ENCODE measurements at places on chromosomes 5 and 9. TPM values are rescaled to one million over a fixed set of nuclear protein-coding genes. Genes with fewer than 3 reads are reported as not detected.

Gene PFN3
- not detected for total RNA-seq

Gene BTNL8
- total RNA-seq = 0.19 TPM

Gene SCGB3A2
- total RNA-seq = not detected

Gene DNAH5
- total RNA-seq = 16.4 TPM

Gene SRA1
- 31.3 TPM for total RNA-seq

Gene GTF2H2C
- 36.6 TPM for total RNA-seq

Gene SPATA31D1
- total RNA-seq = not detected

DNA sequence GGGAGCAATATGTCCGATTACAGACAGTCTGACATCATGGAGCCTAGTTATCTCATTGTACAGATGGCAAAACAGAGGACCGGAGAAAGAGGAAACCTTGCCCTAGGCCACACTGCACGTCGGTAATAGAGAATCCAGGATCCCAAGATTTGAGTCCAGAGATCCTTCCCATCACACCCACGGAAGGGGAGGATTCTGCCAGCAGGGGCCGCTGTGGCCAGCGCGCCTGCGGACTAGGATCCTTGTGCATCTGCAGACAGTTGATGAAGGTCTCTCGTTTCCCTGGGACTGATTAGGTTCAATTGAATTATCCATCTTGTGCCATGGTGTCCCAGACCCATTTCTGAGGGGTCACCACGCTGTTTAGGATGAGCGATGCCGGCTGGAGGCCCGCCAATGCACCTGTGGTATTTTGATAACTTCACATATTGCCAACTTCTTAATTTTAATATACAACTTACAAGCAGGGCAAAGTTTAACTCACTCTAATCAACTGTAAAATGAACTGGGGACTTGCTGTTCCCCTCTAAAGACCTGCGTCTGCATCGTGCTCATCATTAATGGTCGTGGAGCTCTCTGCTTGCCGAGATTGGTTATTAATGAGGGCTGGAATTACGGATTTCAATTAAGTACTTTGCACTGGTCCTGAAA, 592.7 kb upstream of the BRINP1 start:
- DNase-seq = peak; percentile 51

DNA sequence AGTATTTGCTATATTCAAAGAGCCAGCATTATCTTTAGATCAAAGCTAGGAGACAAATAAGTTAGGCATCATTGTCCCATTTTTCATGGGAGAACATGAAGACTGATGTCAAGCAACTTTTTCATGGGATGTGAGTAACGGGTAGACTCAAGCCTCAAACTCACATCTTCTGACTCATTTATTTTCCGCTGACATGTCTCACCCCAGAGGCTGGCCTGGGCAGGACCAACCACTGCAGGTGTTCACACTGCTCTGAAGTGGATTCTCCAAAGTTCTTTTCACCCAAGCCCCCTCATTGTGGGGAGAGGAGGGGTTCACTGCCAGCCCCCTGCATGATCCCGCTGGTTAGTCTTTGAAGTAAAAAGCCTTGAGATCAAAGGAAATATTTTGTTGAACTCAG, 34.9 kb upstream of the BASP1 start:
- no peak for DNase-seq

DNA sequence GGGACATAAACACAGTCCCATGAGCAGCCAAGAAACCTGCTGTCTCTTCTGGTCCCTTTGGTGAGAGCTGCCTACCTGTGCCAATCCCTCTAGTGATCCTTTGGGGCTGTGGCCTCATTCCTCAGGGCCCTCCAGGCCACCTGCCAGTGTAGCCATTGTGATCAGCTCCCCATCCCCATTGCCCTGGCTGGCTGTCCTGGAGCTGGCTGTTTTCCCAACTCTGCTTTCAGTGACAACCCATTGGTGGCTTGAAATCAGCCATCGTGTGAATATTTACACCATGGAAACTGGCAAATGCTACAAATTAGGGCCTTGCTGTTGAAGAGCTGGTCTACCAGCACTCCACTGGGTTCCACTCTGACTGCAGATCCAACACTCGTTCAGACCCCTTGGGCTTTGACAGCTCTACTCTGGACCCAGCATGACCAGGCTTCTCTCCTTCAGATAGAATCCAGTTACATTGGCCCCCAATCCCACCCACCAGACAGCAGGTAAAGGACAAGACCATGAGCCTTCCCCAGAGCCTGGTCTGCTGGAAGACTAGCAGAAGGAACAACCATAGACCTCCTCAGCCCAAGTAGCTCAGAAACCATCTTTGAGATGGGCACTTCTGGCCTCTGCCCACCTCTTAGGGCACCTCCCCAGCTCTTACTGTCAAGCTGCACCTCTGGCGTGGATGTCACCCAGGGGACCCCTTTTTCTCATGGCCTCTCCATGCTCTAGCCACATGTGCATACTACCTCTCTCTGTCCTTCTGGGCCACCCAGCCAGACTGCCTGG, 69.2 kb upstream of the NEK6 start:
- DNase-seq = no peak

GRCh38 chr5:76337953-76338451, 65.1 kb upstream of the IQGAP2 start:
- peak; percentile 78 for DNase-seq

- no peak for DNase-seq
These were observed 13.0 kb upstream of the NR5A1 start for GRCh38 chr9:124520206-124520596.

DNA sequence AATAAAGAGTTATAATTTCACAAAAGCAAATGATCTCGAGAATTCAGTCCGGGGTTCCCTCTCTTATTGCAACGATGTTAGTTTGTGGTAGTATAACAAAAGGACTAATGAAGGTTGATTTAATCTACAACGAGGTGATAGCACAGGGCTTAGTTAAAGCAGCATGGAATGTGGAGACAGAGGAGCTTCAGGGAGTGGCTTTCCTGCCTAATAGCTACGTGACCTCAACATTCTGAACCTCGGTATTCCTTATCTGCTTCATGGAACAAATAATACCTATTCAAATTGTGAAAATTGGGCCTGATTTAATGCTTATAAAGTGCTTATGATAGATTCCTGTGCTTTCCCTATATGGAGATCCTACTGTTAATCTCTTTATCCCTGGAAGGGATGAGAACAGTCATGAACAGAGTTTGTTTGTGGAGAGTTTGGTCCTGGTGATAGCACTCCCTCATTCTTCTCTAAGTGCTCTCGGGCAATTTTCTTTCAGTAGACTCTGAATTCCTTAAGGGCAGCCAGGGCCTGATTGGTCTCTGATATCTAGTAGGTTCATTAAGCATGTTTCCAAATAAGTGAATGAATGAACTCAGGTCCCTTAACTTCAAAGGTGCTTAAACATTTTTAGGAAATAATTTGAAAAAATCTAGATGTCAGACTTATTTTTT, 104.1 kb upstream of the TUT7 start:
- DNase-seq = no peak

GRCh38 chr5:151751091-151751490, 7.3 kb downstream of the ATOX1 start:
- no peak for DNase-seq

GRCh38 chr9:127015921-127016512, 101.4 kb downstream of the RALGPS1 start:
- DNase-seq = no peak

- no peak for DNase-seq
These were observed 67.4 kb downstream of the FBN2 start for GRCh38 chr5:128470663-128471062.

GRCh38 chr5:136766456-136766855, 401.1 kb upstream of the TRPC7 start:
- no peak for DNase-seq

- DNase-seq = no peak
These were observed 1115.0 kb downstream of the CDH18 start for GRCh38 chr5:18872978-18873377.

DNA sequence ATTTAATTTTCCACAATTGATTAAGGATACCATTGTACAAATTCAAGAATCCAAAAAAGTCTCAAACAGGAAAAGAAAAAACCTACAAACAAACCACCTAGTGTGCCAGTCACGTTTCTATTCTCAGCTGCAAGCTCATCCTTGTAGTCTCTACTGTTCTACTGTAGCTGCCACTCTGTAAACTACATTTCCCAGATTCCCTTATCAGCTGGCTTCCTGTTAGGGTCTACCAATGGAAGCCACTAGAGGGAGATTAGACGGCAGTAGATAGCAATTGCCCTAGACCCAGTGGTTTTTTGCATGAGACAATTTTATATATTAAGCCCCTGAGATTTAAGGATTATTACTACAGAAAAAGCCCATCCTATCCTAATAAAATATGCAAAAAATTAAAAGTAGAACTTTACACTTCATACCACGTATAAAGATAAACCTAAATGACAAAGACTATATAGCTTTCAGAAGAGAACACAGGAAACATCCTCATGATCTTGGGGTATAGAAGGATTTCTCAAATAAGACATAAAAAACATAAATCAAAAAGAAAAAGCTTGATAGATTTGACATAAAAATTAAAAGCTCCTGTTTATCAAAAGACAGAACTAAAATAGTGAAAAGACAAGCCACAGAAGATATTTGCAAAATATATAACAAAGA, 37.4 kb downstream of the P4HA2 start:
- DNase-seq = no peak

DNA sequence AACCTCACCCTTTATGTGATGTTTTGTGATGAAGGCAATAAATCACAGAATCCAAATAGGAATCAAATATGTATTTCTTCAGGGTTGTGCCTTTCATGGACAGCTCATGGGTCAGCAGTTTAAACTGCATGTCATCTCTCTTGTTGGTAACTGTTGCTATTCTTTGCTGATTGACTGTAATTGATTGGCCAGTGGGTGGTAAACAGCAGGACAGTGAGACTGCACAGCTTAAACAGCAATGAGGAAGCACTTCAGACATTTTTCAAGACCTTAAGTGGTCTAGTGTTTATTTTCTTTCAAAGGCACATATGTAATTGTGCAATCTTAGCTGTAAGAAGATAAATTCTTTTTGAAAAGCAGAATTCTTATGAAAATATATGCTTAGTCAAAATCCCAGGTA, 260.5 kb downstream of the COX7C start:
- no peak for DNase-seq

DNA sequence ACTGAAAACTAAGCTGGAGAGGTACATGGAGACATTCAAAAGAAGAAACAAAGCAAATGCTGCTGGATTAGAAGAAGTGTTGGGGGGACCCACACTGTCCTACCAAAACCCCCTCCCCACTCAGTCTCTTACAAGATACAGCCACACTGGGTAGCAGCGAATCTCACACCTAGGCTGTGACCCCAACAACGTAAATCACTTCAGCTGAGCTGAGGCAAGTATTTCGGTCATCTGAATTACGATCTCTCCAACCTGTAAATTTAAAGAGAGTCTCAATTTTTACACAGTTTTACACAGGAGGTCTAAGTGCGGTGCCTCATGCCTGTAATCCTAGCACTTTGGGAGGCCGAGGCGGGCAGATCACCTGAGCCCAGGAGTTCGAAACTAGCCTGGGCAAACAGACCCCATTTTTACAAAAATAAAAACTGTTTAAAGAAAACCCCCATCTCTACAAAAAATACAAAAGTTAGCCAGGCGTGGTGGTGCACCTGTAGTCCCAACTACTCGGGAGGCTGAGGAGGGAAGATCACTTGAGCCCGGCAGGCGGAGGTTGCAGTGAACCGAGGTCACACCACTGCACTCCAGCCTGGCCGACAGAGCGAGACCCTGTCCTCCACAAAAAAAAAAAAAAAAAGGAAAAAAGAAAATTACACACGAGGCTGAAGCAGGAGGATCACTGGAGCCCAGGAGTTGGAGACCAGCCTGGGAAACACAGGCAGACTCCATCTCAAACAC, 3.4 kb downstream of the CAMSAP1 start:
- DNase-seq = peak; percentile 68

- no peak for DNase-seq
These were observed 118.2 kb downstream of the MED27 start for GRCh38 chr9:131961496-131961880.

DNA sequence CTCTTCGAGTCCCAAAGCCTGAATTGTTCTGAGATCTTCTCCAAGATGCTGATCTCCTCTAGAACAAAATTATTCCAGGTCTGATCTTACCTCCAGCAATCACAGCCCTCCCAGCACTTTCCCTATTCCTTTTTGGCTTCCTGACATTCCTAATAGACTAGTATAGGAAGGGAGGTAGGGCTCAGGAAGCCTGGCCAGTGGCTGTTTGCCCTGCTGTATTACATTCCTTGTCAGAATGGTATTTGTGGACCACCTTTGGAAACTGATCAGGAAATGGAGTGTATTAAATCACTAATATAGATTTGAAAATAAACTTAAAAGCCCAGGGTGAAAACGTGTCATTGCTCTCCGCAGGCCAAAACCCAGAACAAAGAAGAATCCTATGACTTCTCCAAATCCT, 74.3 kb upstream of the ENTREP1 start:
- no peak for DNase-seq

- no peak for DNase-seq
These were observed 173.1 kb upstream of the ANKRD55 start for GRCh38 chr5:56406221-56406620.

- DNase-seq = no peak
These were observed 93.5 kb upstream of the HAND1 start for GRCh38 chr5:154571325-154572035.

DNA sequence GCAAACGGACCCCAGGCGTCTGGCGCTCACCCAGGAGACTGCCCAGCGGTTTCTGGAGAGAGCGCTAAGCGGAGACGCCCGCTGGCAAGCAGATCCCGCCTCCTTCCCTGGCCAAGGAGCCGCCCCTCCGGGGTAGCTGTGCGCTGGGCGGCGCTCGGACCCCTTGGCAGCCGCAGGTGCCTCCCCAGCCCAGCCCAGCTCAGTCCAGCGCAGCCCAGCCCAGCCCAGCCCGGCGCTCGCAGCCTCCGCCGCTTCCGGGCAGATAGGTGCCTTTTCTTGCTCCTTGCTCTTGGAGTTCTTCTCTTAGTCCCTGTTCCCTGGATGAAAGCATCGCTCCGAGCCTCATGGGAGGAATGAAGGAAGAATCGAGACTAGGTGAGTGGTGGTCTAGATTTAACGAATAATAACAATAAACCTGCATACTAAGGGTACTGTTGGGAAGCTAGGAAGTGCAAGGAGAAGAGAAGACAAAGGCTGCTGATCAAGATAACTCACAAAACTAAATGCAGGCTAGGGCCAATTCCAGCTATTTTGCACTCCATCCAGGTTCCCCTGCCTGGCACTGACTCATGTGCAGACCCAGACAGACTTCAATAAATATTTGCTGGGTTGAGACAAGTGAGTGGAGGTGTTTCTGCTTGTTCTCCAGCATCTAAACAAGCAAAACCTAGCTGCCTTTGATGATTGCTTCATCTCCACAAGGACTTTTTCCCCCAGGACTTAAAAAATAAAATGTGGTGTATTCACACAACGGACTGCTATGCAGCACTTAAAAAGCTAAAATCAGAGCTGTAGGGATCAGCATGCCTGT, at the start of gene STK32A:
Gene STK32A (plus strand): TSS at position 202 of the 811 bp plus-strand sequence. CDS start 4,609 bp downstream, outside the sequence.
- DNase-seq = peak; percentile 90

DNA sequence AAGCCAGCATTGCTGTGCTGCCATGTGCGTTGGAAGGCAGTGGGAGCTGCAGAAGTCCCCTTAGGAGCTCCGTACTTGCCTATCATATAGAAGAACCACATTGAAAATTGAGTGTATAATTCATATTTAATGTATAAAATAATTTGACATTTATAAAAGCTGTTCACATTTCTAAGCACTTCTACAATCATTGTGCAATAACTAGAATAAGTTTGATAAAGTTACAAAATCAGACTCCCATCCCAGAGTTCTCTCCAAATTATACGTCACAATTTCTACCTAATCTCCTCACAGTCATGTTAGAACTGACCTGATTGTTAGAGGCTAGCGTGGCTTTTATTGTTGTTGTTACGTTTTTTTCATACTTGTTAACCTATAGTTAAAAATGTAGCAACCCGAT, 123.5 kb upstream of the ZNF366 start:
- no peak for DNase-seq

Data from kidney (tissue), 22 donors.